ENCODE measurements at places on chromosomes 3 and 15. TPM values are rescaled to one million over a fixed set of nuclear protein-coding genes. Genes with fewer than 3 reads are reported as not detected.
A peak's percentile ranks its signal among the peaks of the same experiment; 100 is the strongest.

- DNase-seq, result no peak
Observed at GRCh38 chr3:78353231-78353630, 1313.3 kb downstream of the ROBO2 start.

DNA sequence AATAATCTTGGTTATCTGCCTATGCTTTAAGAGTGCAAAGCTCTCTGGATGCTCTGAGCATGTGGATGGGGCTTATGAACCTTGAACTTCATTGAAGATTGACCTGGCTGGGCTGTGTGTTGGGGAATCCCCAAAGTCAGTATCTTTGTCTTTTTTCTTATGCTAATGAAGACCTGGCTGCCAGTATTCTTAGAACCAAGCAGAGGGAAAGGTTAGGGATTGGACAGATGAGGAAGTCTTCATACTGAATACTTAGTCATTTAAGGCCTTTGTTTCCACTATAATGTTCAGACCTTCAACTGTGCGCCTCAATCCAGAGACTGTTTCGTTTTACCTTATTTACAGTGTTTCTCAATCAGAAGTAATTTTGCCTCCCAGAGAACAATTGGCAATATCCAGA lies 42.5 kb upstream of the CMTM7 start:
- no peak for DNase-seq

DNA sequence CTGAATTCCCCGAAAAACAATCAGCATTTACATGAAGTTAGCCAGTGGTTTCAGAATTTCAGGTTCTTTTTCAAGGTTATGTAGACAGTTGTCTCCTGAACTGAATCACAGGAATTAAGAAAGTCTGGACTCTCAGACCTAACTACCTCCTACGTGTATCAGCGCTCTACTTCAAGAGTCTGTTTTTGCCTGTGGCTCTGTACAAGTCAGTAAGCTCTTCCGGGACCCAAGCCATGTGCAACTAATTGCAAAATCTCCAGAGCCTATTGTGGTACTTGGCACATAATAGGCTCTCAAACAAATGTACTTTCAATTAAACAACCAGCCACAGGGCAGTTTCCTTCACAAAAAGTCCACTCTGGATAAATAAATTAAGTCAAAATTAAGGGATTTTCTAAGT lies 414.2 kb downstream of the PDCD6IP start:
- peak; percentile 7 for DNase-seq

DNA sequence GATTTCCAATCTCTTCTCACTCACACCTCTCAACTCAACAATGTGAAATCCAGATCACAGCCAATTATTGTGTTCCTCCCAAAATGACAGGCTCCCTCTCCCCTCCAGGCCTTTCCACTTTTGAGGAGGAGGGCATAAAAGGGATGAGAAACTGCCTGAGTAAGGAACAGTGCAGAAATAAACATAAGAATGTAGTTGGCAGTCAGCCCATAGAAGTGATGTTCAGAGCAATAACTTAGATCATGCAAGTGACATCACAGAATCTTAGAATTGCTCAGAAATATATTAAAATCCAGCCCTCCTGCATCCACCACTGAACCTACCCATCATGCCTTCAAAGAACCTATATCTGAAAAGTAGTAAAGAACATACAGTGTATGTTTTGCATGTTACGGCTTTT lies 299.4 kb upstream of the GADL1 start:
- DNase-seq, result no peak

GRCh38 chr3:115523458-115523857 lies 99.9 kb upstream of the GAP43 start:
- DNase-seq, result peak; percentile 4

DNA sequence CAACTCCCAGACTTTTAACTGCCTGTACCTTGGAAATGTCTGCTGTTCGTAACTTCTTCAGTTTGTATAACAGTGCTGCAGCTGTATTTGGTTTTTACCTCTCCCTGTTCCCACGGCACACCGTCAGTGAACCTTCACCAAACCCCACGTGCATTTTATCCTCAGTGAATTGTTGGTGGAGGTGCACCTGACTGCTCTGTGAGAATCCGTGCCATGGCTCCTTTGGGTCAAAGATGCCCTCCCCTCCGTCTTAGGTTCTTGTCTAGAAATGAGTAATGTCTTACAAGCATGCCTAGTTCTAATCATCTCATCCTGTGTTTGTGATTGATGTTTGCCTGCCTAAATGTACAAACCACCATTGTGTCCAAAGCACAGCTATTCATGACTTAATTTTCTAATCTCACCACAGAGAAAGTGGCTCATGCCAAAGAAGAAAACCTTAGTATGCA lies 28.2 kb downstream of the TPM1 start:
- no peak for DNase-seq

GRCh38 chr3:39419742-39420315 lies 13.3 kb downstream of the RPSA start:
- DNase-seq, result no peak

- no peak for DNase-seq
Observed at GRCh38 chr15:98874370-98874769, 133.2 kb downstream of the PGPEP1L start.

- DNase-seq, result no peak
Observed at GRCh38 chr15:69225355-69226022, 65.1 kb downstream of the GLCE start.

- no peak for DNase-seq
Observed at GRCh38 chr3:144185276-144185675, 213.7 kb downstream of the DIPK2A start.

RYR3 gene
- 6.3 TPM for total RNA-seq

CLRN1 gene
- not detected for total RNA-seq
